Uterus (tissue), 4 donors: ENCODE measurements at places on chromosomes 7 and 10. TPM values are rescaled to one million over a fixed set of nuclear protein-coding genes. Genes with fewer than 3 reads are reported as not detected.

FAM25A gene
- total RNA-seq, result not detected

PIP gene
- total RNA-seq, result not detected

KBTBD2 gene
- total RNA-seq, result 35.9 TPM

SLC13A4 gene
- total RNA-seq, result not detected

TM9SF3 gene
- 86.8 TPM for total RNA-seq

SFMBT2 gene
- total RNA-seq, result 16.0 TPM

CCSER2 gene
- total RNA-seq, result 40.5 TPM

PDE1C gene
- 26.4 TPM for total RNA-seq

BAG3 gene
- 44.1 TPM for total RNA-seq

ELOVL3 gene
- total RNA-seq, result not detected

DNA sequence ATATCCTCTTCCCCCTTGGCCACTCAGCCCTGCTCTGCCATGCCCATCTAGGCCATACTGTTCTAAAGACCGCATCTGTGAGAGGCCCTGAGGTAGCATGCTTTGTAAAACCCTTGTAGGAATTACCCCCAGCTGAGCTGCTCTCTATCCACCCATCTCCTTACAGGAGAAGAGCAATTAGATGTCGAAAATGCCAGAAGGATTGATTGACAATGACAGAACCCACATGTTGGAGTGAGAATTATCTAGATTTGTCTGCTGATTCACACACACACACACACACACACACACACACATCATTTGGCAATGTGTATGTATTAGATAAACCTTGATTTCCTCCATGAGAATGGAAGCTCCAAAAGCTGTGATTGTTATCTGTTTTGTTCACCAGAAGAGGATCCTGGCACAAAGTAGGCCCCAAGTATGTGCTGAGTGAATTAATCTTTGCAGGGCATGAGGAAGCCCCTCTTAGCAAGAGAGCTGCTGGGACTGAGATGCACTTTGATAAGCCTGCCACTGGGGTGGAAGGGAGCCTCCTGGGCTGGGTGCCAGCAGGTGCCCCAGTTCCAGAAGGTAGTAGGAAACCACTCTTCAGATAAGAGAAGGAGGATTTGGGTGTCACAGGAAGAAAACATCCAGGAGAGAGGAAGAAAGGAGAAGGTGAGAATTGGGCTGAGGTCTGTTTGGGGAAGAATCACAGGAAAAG, 187.5 kb upstream of the ADO start:
- H3K4me1 ChIP-seq, result no peaks in the 10 kb centered on the region
- H3K4me3 ChIP-seq, result no peak overlapping the region
- no peaks in the 10 kb centered on the region for H3K27me3 ChIP-seq
- no peak overlapping the region for H3K27ac ChIP-seq
- no peak for DNase-seq

GRCh38 chr7:112937651-112938415, 147.6 kb upstream of the TMEM168 start:
- no peak overlapping the region for H3K27ac ChIP-seq
- H3K27me3 ChIP-seq, result no peaks in the 10 kb centered on the region
- peaks cover 5% of the 10 kb centered on the region for H3K4me1 ChIP-seq
- no peak for DNase-seq

GRCh38 chr7:55483046-55483445, 89.3 kb downstream of the VOPP1 start:
- no peaks in the 10 kb centered on the region for H3K36me3 ChIP-seq
- no peak overlapping the region for H3K4me3 ChIP-seq
- H3K27ac ChIP-seq, result peak overlapping the region; percentile 45

- H3K36me3 ChIP-seq, result no peaks in the 10 kb centered on the region
- H3K27me3 ChIP-seq, result no peaks in the 10 kb centered on the region
- no peak for DNase-seq
- H3K27ac ChIP-seq, result no peak overlapping the region
- no peak overlapping the region for H3K4me3 ChIP-seq
- no peaks in the 10 kb centered on the region for H3K4me1 ChIP-seq
Measured at GRCh38 chr7:128122576-128123290, 91.5 kb upstream of the LRRC4 start.

DNA sequence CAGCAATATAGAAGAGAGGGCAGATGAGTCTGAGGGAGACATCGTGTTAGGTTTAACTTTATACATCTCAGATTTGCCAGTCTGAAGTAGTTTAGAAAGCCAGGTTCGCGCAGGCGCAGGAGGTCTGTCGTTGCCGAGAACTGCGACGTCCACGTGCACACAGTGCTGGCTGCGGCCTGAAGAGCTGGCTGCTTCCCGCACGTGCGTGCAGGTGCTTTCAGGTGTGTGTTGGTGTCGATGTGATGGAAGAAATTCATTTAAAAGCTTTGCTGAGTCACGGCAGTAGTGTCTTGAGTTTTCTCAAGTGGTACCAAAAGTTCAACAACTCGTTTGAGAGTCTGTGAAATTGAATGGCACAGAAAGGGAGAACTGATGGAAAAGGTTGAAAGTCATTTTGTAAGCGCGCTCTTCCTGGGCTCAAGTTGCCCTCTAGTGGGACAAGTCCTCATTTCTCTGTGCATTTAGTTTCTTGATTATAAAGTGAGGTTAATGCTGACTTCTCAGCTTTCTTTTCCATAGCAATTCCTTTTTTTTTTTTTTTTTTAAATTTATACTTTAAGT, 18.6 kb downstream of the WDR37 start:
- no peaks in the 10 kb centered on the region for H3K27me3 ChIP-seq
- H3K4me3 ChIP-seq, result no peak overlapping the region
- no peak overlapping the region for H3K27ac ChIP-seq
- no peaks in the 10 kb centered on the region for H3K36me3 ChIP-seq
- H3K4me1 ChIP-seq, result no peaks in the 10 kb centered on the region

DNA sequence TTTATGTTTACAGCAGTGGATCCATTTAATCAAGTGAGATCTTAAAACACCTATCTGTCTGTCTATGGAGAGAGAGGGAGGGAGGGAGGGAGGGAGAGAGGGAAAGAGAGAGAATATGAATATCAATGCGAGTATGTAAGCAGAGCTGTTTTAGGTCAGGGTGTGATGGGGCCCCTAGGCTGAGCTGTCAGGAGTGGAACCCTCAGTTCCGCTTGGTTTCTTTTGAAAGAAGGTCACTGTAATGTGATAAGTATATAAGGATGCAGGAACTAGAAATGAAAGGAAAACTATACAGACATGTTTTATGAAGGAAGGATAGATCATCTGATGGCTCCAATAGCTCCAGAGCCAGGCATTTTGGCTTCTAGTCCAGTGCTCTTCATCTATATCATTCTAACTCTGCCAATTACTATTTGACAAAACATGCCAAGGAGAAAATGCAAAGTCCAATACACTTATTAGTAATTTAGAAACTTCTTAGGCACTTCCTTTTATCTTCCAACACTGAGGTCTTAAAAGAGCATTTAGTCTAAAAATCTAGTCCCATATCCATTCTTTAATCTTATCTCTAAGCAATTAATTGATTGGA, 70.3 kb downstream of the NRCAM start:
- no peak overlapping the region for H3K4me3 ChIP-seq
- H3K4me1 ChIP-seq, result no peaks in the 10 kb centered on the region
- no peak for DNase-seq
- H3K27ac ChIP-seq, result no peak overlapping the region

DNA sequence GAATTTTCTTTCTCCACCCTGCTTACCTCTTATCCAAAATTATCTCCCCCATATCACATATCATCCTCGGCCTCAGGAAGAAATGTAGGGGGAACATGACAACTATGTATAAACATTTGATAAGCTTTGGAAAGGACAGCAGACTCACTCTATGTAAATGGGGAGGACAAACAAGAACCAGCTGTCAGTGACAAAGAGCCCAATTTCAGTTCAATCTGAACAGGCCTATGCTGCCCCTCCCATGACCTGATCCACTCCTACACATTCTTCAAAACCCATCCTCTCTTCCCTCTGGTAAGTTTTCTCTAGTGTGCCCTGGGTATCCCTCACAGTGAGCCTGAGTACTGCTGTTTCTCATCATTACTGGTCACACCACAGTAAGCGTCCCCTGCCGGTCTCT, 20.8 kb downstream of the FZD9 start:
- H3K4me1 ChIP-seq, result no peaks in the 10 kb centered on the region
- no peaks in the 10 kb centered on the region for H3K27me3 ChIP-seq
- DNase-seq, result no peak
- no peak overlapping the region for H3K27ac ChIP-seq

- no peak for DNase-seq
- H3K4me1 ChIP-seq, result no peaks in the 10 kb centered on the region
- no peaks in the 10 kb centered on the region for H3K36me3 ChIP-seq
- H3K27ac ChIP-seq, result no peak overlapping the region
Measured at GRCh38 chr10:69710008-69710888, 80.2 kb downstream of the FAM241B start.

- H3K27me3 ChIP-seq, result no peaks in the 10 kb centered on the region
- no peaks in the 10 kb centered on the region for H3K36me3 ChIP-seq
Measured at GRCh38 chr7:148941598-148942275, 57.6 kb upstream of the EZH2 start.

- H3K27ac ChIP-seq, result no peak overlapping the region
- H3K4me3 ChIP-seq, result no peak overlapping the region
- no peaks in the 10 kb centered on the region for H3K36me3 ChIP-seq
- DNase-seq, result peak; percentile 56
- no peaks in the 10 kb centered on the region for H3K4me1 ChIP-seq
Measured at GRCh38 chr10:86439544-86439943, 72.9 kb upstream of the GRID1 start.

DNA sequence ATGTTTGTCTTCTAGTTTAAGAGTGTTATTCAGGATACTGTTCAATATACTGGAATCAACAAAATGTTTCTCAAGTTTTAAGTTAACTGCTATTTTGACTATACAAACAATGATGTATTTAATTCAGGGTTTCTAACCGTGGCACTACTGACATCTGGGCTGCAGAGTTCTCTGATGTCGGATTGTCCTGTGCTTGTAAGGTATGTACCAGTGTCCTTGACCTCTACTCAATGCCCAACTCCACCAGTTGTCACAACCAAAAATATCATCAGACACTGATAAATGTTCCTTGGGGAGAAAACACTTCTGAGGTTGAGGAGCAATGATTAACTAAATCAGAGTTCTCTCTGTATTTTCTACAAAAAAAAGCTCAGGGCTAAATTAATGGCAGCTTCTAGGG, 301.5 kb downstream of the PARD3 start:
- no peaks in the 10 kb centered on the region for H3K27me3 ChIP-seq
- no peaks in the 10 kb centered on the region for H3K36me3 ChIP-seq
- no peaks in the 10 kb centered on the region for H3K4me1 ChIP-seq
- no peak overlapping the region for H3K27ac ChIP-seq
- DNase-seq, result no peak

DNA sequence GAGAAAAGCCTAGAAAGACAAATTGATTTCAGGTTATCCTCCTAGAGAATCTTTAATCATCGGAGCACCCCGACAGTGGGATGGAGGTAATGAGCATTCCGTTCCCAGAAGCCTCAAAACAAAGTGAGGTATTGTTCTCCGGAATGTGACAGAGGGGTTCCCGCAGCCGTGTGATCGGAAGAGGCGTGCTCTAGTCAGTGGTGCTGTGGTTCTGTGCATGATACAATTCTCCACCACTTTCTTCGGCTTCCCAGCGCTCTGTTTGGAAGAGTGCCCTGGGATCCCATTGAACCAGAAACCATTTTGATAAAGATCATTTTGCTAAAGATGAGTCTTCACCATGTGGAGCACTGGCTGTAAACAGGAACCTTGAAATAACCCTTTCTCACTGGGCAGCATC, 434.6 kb downstream of the PAXIP1 start:
- H3K27me3 ChIP-seq, result no peaks in the 10 kb centered on the region
- H3K36me3 ChIP-seq, result no peaks in the 10 kb centered on the region
- no peaks in the 10 kb centered on the region for H3K4me1 ChIP-seq
- no peak overlapping the region for H3K4me3 ChIP-seq

DNA sequence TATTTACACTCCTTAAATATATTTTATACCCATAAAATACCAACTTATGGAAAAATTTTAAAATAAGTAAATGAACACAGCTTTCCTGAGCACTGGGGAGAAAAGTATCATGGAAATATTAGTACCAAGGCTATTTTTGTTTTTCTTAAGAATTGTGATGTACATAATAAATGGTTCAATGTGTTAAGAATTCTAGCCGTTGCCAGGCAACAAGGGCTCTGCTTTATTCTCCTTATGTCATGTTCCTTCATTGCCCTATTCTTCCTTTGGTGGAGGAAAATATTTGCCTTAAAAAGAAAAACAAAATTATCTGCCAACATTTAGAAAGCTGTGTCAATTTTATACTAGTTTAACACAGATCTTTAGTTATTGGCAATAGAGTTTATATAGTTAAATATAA, 2.6 kb upstream of the ZPBP start:
- DNase-seq, result no peak
- H3K4me1 ChIP-seq, result no peaks in the 10 kb centered on the region
- H3K27me3 ChIP-seq, result no peaks in the 10 kb centered on the region
- no peak overlapping the region for H3K4me3 ChIP-seq

DNA sequence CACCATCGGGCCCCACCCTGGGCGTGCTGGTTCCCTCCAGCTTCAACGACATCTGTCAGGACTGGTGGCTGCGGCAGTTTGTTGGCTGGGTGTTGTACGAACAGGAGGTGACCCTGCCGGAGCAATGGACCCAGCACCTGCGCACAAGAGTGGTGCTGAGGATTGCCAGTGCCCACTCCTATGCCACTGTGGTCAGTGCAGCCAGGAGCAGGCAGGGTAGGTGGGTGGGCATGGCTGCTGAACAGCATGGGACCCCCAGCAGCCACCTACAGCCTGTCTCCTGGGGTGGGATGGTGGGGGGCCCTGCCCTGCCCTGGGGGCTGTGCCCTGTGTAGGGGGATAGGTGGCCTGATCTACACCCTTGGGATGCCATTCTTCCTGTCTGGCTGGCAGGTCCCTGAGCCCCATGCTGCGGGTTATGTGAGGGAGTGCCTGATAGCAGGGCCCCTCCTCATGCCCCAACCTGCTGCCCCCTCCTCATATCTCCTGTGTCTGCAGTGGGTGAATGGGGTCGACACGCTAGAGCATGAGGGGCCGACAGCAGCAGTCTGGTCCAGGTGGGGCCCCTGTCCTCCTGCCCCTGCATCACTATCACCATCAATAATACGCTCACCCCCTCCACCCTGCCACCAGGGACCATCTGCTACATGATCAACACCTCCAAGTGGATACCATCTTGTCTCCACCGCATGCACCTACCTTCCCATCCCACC, 56.9 kb downstream of the ZNF727 start:
- DNase-seq, result no peak
- no peaks in the 10 kb centered on the region for H3K4me1 ChIP-seq
- no peak overlapping the region for H3K4me3 ChIP-seq
- no peaks in the 10 kb centered on the region for H3K27me3 ChIP-seq
- H3K36me3 ChIP-seq, result no peaks in the 10 kb centered on the region
- no peak overlapping the region for H3K27ac ChIP-seq

DNA sequence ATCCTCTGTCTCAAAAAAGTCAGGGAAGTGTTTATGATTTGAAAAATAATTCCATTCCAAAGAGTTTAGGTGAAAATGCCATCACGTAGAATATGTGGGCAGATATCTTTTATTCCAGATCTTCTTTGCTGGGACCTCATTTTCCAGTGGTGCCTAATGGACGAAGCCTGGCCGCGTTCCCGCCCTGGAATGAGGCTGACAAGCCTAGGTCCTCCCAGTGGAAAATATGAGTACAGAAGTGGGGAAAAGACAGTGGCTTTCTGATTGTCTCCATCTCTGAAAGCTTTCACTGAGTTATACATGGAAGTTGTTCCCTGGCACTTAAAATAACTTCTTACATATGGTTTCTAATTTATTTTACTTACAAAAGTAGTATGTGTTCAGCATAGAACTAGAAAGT, 139.4 kb downstream of the TACC2 start:
- peaks cover 6% of the 10 kb centered on the region for H3K4me1 ChIP-seq
- no peak overlapping the region for H3K4me3 ChIP-seq
- DNase-seq, result peak; percentile 78
- H3K27ac ChIP-seq, result peak overlapping the region; percentile 83

GRCh38 chr10:85666102-85666501, 700.5 kb downstream of the GRID1 start:
- H3K27ac ChIP-seq, result no peak overlapping the region
- no peaks in the 10 kb centered on the region for H3K27me3 ChIP-seq
- H3K4me1 ChIP-seq, result no peaks in the 10 kb centered on the region
